Spinal cord (tissue), 10 donors: ENCODE measurements at places on chromosomes 2 and 18. TPM values are rescaled to one million over a fixed set of nuclear protein-coding genes. Genes with fewer than 3 reads are reported as not detected.

ARHGAP28 gene
- 42.6 TPM for total RNA-seq

ZNF385B gene
- 5.0 TPM for total RNA-seq

SLC5A7 gene
- 40.3 TPM for total RNA-seq

RAB6D gene
- 3.3 TPM for total RNA-seq

ACYP2 gene
- total RNA-seq = 23.6 TPM

LRP2 gene
- 3.8 TPM for total RNA-seq

MYO7B gene
- 1.8 TPM for total RNA-seq

SIX2 gene
- total RNA-seq = 5.5 TPM

KIF5C gene
- 222 TPM for total RNA-seq

ZC3H15 gene
- total RNA-seq = 74.0 TPM

FIGN gene
- 6.6 TPM for total RNA-seq

ACTG2 gene
- 5.3 TPM for total RNA-seq

HOXD10 gene
- 15.5 TPM for total RNA-seq

HOXD8 gene
- 10.5 TPM for total RNA-seq

TMEM247 gene
- not detected for total RNA-seq

SKA1 gene
- total RNA-seq = 4.8 TPM

TBR1 gene
- total RNA-seq = 1.3 TPM

OTOS gene
- total RNA-seq = 0.55 TPM

PDE11A gene
- total RNA-seq = 6.5 TPM

FOXD4L1 gene
- total RNA-seq = 0.17 TPM

SCN7A gene
- 125 TPM for total RNA-seq

MAP3K20 gene
- 23.1 TPM for total RNA-seq

BBS5 gene
- total RNA-seq = 15.2 TPM

ACAA2 gene
- 51.3 TPM for total RNA-seq
